ENCODE measurements at places on chromosomes 11 and 22.

GRCh38 chr11:13405220-13405619 lies 57.8 kb downstream of the BTBD10 start:
- DNase-seq = no peak

- DNase-seq = no peak
Observed at GRCh38 chr11:66232769-66233168, 35.7 kb upstream of the RAB1B start.

DNA sequence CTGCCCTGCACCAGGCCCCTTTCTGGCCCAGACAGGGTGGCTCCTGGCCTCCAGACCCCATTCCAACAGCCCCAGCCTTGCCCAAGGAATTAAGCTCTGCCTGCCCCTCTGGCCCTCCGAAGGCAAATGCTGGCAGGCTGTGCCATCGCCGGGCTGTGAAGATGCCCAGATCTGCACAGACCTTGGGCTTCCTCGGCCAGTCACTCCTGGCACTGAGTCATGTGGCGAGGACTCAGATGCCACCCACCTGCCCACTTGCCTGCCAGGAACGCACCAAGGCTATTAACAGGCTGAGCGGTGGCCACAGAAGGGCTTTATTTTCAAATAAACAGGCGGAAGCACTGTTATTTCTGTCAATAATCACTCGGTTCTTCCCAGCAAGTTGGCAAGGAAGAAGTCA lies 50.3 kb upstream of the TTLL12 start:
- DNase-seq = no peak

GRCh38 chr11:69888483-69889181 lies 69.4 kb upstream of the FGF3 start:
- DNase-seq = peak; percentile 30

DNA sequence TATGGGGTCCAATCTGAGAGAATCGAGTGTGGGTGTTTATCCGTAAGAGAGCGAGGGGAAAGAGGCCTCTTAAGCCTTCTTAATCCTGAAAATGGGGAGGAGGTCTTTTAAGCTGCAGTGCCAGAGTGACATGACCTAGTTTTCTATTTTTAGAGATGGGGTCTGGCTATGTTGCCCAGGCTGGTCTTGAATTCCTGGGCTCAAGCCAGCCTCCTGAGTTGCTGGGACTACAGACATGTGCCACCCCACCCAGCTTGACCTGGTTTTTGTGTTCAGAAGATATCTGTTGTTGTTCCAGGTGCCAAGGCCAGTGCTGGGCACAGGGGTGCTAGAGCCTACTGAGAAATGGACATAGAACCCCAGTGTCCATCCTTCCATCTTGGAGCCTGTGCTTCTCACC lies 1.4 kb downstream of the BAD start:
- DNase-seq = no peak

DNA sequence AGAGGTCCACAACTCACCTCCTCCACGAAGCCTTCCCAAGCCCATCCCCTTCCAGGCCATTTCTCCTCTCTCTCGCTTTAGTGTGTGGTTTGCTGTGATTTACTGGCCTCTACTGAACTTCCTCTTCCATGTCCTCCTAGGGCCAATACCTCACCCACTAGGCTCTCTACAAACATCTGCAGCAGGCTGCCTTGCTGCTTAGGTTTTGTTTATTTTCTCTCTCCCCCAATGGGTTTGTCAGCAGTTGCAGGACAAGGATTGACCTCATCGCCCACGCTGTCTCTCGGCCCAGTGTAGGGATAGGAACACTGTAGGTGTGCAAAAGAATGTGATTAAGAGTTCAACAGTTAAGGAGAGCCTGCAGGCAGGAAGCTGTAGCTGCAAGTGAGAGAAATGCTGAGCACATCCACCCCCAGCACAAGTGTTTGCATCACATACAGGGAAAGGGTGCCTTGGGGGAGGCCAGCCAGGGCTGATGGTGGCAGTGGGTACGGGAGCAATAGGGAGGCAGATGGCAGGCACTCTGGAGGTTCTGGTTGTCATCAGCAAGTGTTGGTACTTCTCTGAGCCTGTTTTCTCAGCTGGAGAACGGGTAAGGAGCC lies 1.4 kb downstream of the PC start:
- peak; percentile 68 for DNase-seq

GRCh38 chr11:114252767-114253166 lies 43.4 kb upstream of the NNMT start:
- no peak for DNase-seq

- DNase-seq = no peak
Observed at GRCh38 chr11:59555601-59556114, 44.3 kb downstream of the OR4D9 start.

- DNase-seq = no peak
Observed at GRCh38 chr11:134920851-134921608, 509.0 kb upstream of the B3GAT1 start.

- DNase-seq = no peak
Observed at GRCh38 chr11:32154275-32154674, 63.4 kb downstream of the RCN1 start.

DNA sequence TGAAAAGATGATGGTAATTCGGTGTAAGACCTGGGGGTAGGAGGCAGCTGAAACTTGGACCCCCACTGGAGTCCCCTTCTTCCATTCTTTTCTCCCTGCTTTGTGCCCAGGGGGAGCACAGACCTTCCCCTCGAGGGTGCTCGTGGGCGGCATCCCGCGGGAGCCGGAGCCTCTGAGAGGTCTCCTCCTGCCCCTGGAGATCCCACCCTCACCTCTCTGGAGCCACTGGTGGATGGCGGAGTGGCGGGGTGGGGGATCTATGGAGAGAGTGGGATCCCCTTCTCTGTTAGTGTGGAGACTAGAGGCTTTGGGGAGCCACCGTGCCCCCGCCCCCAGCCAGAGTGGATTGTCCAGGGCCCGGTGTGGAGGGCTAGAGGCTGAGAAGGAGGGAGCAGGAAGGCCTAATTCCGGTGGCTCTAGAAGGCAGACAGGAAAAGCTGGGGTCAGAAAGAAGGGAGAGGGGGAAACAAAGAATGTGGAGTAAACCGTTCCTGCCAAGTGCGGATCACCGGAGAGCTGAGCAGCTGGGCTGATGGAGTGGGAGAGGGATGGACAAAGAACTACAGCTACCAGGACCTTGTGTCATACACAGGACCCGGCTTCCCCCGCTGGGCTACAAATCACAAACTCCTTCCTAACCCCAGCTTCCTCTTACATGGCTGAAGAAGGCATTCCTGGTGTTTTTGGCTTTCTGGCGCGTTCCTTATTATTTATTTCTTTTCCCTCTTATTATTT lies 41.9 kb downstream of the KCNJ1 start:
- DNase-seq = no peak

GRCh38 chr22:33088418-33088817 lies 30.2 kb upstream of the SYN3 start:
- DNase-seq = no peak

- no peak for DNase-seq
Observed at GRCh38 chr11:82092904-82093303, 640.8 kb downstream of the FAM181B start.

- DNase-seq = no peak
Observed at GRCh38 chr11:40188848-40189247, 1270.6 kb downstream of the LRRC4C start.

- DNase-seq = no peak
Observed at GRCh38 chr11:23723861-23724260, 773.0 kb upstream of the LUZP2 start.

DNA sequence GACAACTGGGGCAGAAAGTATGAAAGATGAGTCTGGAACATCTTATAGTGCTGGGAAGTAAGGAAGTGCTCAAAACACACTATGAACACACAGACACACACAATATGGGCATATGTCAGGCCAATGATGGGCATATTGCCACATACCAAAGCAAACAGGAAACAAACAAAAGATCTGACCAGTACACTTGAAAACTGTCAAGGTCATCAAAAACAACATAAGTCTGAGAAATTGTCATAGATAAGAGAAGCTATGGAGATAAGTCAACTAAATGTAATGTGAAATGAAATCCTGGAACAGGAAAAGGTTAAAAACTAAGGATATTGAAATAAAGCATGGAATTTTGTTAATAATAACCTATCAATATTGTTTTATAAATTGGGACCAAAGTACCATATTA lies 46.4 kb downstream of the GUCY1A2 start:
- no peak for DNase-seq

DNA sequence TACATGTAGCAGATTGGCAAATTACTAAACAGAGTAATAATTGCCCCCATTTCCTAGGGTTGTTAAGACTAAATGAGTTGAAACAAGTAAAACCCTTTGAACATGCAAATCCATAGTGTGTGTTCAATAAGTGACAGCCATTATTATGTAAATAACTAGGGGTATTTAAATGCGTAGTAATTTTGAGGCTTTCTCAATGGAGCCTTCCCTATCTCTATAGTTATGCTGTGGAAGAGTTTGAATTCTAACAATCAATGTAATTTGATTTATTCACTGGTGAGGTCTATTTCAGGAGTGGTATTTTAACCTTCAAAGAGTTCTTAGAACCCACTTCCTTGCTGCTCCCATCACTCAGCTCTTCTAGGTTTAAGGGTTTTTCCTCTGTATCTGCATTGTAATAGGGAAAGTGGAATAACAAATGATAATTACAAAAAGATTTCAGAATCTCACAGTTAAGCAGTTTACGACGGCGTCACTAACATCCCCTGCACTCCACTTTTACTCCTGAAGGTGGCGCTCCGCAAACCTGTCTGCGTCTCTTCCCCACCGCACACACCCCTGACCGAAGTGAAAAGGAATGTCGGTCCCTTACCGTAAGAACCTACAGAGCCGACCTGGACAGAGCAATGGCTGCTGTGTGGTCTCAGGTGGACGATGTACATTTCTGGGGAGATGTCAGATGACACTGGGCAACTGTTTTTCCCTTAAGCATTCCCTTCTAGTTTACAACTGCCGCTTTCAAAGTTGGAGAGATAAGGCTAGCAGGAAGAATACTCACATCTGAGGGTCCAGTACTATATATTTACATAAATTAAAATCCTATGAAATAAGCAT lies 80.8 kb downstream of the ZC3H12C start:
- DNase-seq = peak; percentile 40

GRCh38 chr22:23845265-23846080 lies 6.7 kb upstream of the DERL3 start:
- DNase-seq = no peak

- no peak for DNase-seq
Observed at GRCh38 chr11:95082576-95083001, 7.1 kb upstream of the ENDOD1 start.

GRCh38 chr11:14967581-14968243 lies 4.4 kb downstream of the CALCA start:
- DNase-seq = no peak

DNA sequence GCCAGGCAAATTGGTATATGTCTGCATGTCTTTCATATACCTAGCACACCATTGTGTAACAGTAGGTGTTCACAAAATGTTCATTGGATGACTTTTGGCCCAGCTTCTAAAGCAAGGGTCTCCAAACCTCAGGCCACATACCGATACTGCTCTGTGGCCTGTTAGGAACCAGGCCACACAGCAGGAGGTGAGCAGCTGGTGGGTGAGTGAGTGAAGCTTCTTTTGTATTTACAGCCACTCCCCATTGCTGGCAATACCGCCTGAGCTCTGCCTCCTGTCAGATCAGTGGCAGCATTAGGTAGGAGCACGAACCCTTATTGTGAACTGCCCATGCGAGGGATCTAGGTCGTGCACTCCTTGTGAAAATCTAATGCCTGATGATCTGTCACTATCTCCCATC lies 836.6 kb downstream of the NTM start:
- DNase-seq = no peak

GRCh38 chr22:45291061-45291930 lies 6.5 kb downstream of the UPK3A start:
- DNase-seq = no peak

GRCh38 chr11:117909611-117910382 lies 19.4 kb downstream of the TMPRSS13 start:
- no peak for DNase-seq

DNA sequence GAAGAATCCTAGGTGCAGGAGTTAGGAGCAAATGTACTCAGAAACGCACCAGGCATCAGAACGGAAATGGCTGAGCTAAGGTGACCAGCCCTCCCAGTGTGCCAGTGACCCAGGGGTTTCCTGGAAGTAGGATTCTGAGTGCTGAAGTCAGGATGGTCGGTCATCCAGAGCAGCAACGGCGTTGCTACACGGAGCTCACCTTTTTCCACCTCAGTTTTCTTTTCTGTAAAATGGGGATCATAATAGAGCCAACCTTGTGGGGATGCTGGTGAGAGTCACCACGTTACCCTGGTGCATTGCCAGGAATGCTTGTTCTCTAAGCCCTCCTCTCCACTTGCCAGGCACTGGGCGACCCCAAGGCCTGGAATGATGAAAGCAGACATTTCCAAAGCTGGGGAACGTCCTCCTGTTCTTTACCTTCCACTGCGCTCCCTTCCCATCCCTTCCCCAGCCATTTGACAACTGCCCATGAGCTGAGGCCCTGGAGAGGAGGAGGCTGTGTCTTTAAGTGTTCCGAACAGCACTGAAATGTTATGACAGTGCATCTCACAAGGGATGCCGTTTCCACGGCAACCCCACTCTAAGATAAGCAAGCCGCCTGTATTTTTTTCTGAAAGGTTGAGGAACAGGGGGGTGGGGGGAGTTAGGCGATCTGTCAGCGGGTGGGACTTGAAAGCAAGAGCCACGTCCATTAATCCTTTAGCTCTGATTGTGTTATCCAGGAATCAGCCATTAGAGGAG lies 66.8 kb downstream of the TSPAN18 start:
- DNase-seq = no peak

DNA sequence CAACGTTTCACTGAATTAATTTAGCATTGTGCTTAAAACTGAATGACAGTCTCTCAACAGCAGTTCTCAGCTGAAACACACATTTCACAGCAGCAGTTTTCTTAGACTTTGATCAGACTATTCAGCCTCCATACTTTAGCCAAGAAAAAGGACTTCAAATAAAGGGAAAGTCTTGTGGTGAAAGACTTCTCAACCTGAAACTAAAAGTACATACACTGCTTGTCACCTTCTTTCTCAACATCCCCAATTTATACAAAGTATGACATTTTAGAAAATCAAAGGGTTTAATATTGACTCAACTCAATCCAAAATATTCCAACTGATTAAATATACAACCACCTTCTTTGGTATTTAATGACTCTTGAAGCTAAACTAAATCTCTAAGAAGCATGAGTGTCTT lies 419.0 kb downstream of the LRRC4C start:
- DNase-seq = no peak

DNA sequence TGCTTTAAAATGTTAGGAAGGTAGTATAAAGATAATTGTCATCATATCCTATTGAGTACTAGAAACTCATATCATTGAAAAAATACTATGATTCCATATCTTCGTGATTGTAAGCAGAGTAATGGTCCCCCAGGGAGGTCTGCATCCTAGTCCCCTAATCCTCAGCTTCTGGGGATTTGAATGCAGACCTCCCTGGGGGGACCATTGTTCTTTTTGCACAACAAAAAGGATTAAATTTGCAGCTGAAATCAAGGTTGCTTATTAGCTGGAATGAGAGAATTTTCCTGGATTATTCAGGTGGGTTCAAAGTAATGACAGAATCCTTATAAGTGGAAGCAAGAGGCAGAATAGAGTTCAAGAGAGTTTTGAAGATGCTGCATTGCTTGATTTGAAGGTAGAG lies 26.1 kb upstream of the MS4A6A start:
- no peak for DNase-seq

GRCh38 chr11:68904248-68904847 lies 657 bp downstream of the IGHMBP2 start:
- no peak for DNase-seq

- no peak for DNase-seq
Observed at GRCh38 chr11:108853864-108854263, 189.0 kb downstream of the DDX10 start.

- DNase-seq = no peak
Observed at GRCh38 chr22:17085277-17086181, 729 bp downstream of the IL17RA start.

Measured in HFF-Myc (cell line).